Keratinocyte (primary cell): ENCODE measurements at places on chromosomes 2 and 18. TPM values are rescaled to one million over a fixed set of nuclear protein-coding genes. Genes with fewer than 3 reads are reported as not detected.

Gene ALPP
- not detected in 3 replicates for polyA plus RNA-seq

Gene BMP10
- polyA plus RNA-seq: 0.05 TPM in 1 of 3 replicates, not detected in the others

Gene SERPINB5
- polyA plus RNA-seq: 473 to 1,046 TPM (median 833 TPM) in 3 replicates

Gene IL1RL2
- polyA plus RNA-seq: 1.1 to 1.5 TPM (median 1.4 TPM) in 3 replicates

Gene RGPD3
- 0.06 to 0.09 TPM (median 0.06 TPM) in 3 replicates for polyA plus RNA-seq

Gene G6PC2
- not detected in 3 replicates for polyA plus RNA-seq

Gene GPR75
- polyA plus RNA-seq: 2.1 to 2.7 TPM (median 2.2 TPM) in 3 replicates

Gene AMER3
- not detected in 3 replicates for polyA plus RNA-seq

Gene SP5
- polyA plus RNA-seq: not detected in 3 replicates

DNA sequence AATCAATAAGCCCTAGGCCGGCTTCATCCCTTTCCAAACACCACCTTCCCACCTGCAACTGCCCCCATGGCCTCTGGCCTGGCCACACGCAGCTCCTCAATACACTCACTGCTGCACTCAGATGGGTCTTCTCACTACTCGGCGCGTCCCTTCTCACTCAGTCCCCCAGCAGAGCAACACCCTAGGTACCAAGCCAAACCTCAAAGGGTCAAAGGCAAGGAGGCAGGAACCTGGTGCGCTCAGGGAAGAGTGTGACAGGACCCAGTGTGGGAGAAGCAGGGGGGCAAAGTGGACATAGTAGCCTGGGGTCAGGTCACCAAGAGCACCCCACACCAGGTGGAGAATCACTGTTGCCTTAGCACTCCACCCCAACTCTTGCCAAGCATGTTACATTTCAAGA, 90.6 kb downstream of the TTC32 start:
- H3K36me3 ChIP-seq: no peaks in the 10 kb centered on the region
- no peak overlapping the region for H3K27ac ChIP-seq
- no peak for DNase-seq
- H3K4me3 ChIP-seq: no peak overlapping the region
- peaks cover 13% of the 10 kb centered on the region for H3K27me3 ChIP-seq

- H3K27me3 ChIP-seq: no peaks in the 10 kb centered on the region
- no peak overlapping the region for H3K4me3 ChIP-seq
- H3K36me3 ChIP-seq: peaks cover 1% of the 10 kb centered on the region
- no peaks in the 10 kb centered on the region for H3K4me1 ChIP-seq
- no peak overlapping the region for H3K27ac ChIP-seq
- DNase-seq: no peak
These were observed 179.9 kb downstream of the IRS1 start for GRCh38 chr2:226619707-226620106.

DNA sequence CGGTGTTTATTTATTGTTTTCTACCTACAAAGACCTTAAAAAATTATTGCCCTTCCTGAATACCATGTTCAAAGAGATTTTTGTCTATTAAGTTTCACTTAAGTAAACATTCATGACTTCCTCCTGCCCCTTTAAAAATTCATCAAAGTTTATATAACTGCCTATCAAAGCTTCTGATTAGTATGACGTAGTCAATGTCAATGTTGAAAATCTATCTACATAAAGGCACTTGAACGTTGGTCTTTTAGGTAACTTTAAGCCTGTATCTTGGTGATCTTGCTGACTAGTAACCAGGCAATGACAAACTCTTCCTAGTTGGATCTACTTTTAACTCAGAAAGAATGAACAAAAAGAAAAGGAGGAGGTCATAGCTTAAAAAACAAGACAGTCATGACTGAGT, 97.2 kb downstream of the MAIP1 start:
- H3K27me3 ChIP-seq: no peaks in the 10 kb centered on the region
- no peak for DNase-seq
- H3K4me3 ChIP-seq: no peak overlapping the region
- no peaks in the 10 kb centered on the region for H3K36me3 ChIP-seq
- H3K27ac ChIP-seq: no peak overlapping the region

DNA sequence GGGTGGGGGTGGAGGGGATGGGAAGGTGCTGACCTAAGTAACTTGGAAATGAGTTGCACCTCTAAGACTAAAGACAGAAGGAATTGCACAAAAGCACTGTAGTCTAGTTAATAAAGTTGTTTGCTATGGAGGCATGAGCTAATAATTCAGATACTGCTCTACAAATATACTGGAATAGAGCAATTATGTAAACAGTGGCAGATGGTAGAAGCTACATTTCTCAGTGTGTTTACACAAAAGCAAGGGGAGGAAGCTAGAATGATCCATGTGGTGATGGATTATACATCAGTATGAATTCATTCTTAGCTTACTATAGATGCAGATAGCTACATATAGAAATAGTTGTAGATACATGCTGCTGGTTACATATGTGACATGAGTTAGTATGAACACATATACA, 27.6 kb upstream of the UBE2F start:
- H3K4me3 ChIP-seq: no peak overlapping the region
- no peaks in the 10 kb centered on the region for H3K36me3 ChIP-seq

DNA sequence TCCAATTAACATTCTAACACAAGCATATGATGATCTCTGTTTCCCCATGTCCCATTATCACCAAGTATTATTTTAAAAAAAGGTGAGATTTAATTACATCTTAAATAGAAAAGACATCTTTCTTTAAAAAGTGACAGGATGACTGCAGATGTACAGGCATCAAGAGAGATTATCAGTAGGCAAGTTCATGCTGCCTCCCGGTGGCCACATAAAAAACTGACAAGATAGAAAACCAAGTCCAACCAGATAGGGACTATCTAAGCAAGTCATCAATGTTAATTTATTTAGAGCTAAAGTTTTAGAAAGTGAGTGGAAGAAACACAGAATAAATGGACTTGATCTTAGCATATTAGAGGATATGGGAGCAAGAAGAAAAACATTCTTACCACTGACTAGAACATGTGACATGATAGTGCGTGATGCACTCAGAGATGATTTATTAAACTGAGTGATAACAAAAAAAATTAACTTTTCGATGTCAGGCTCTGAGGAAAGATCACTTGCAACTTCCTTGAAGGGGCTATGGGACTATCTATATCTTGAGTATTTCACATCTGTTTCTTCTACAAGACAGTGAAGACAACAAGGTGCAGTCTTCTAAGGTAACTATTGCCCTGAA, 5.4 kb upstream of the TDRD15 start:
- no peak overlapping the region for H3K4me3 ChIP-seq
- no peaks in the 10 kb centered on the region for H3K36me3 ChIP-seq
- DNase-seq: no peak
- H3K27me3 ChIP-seq: no peaks in the 10 kb centered on the region

DNA sequence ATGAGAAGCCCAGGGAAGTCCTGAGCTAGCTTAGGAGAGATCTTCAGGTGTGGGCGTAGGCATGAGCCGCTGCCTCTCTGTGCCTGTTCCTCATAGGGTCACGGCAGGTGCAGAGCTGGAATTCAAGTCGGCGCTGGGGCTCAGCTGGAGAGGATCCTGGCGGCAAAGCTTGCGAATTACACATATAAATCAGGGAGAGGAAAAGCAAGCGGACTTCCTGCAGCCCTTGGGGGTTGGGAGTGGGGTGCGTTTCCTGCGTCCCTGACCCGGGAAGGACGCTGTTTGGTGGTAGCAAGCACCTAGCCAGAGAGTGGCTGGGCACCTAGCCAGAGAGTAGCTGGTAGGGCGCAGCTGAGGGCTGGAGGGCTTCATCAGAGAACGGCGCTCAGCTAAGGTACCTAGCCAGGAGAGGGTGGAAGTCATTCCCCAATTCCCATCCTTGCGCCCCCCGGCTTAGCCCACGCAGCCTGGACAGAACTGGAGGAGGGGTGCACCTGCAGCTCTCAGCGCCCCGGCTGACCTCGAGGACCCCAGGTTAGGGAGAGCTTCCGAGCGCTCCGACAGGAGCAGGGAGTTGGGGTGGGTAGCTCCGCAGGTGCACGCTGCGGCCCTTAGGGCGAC, 459 bp upstream of the EFR3B start:
- H3K4me1 ChIP-seq: peaks cover 14% of the 10 kb centered on the region
- DNase-seq: no peak
- peaks cover 50% of the 10 kb centered on the region for H3K27me3 ChIP-seq
- H3K36me3 ChIP-seq: no peaks in the 10 kb centered on the region
- H3K27ac ChIP-seq: no peak overlapping the region

GRCh38 chr2:34030273-34030672, 431.2 kb upstream of the FAM98A start:
- H3K27me3 ChIP-seq: no peaks in the 10 kb centered on the region
- no peak overlapping the region for H3K4me3 ChIP-seq
- no peaks in the 10 kb centered on the region for H3K36me3 ChIP-seq
- no peaks in the 10 kb centered on the region for H3K4me1 ChIP-seq
- no peak overlapping the region for H3K27ac ChIP-seq

- H3K27ac ChIP-seq: no peak overlapping the region
- no peaks in the 10 kb centered on the region for H3K4me1 ChIP-seq
- DNase-seq: no peak
- H3K27me3 ChIP-seq: no peaks in the 10 kb centered on the region
- no peak overlapping the region for H3K4me3 ChIP-seq
These were observed 23.2 kb downstream of the AFF3 start for GRCh38 chr2:100119235-100119634.

- H3K36me3 ChIP-seq: no peaks in the 10 kb centered on the region
- DNase-seq: peak; percentile 28
- H3K4me1 ChIP-seq: peaks cover 18% of the 10 kb centered on the region
- no peaks in the 10 kb centered on the region for H3K27me3 ChIP-seq
These were observed 186.6 kb downstream of the C1D start for GRCh38 chr2:67876176-67876575.

DNA sequence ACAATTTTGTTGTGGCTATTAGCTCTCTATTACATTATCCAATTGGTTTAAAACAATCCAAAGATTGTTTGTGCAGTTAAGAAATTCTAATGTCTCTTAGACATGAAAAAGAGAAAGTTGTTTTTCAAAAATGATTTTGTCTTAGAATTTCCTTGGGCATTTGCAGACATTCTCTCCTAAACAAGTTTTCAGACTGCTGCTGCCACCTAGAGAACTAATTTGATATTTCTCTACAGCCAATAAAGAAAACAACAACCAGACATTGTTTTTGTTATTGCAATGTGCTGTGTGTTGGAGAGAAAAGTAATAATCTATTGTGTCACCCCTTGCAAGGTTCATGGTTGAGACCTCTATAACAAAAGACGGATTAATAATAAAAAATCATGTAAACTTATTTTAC, 119.0 kb upstream of the SYT4 start:
- H3K27ac ChIP-seq: no peak overlapping the region
- no peaks in the 10 kb centered on the region for H3K36me3 ChIP-seq
- H3K27me3 ChIP-seq: no peaks in the 10 kb centered on the region
- no peak for DNase-seq

GRCh38 chr2:27723372-27724144, 48.0 kb upstream of the MRPL33 start:
- no peak overlapping the region for H3K27ac ChIP-seq
- peak; percentile 33 for DNase-seq
- H3K36me3 ChIP-seq: no peaks in the 10 kb centered on the region
- H3K27me3 ChIP-seq: no peaks in the 10 kb centered on the region

GRCh38 chr2:9873337-9873736, 30.1 kb downstream of the TAF1B start:
- H3K36me3 ChIP-seq: peaks cover 4% of the 10 kb centered on the region
- H3K27ac ChIP-seq: no peak overlapping the region
- H3K27me3 ChIP-seq: no peaks in the 10 kb centered on the region
- H3K4me3 ChIP-seq: no peak overlapping the region
- no peak for DNase-seq

- no peaks in the 10 kb centered on the region for H3K36me3 ChIP-seq
- no peak overlapping the region for H3K4me3 ChIP-seq
- DNase-seq: no peak
- no peak overlapping the region for H3K27ac ChIP-seq
These were observed 120.5 kb downstream of the PARD3B start for GRCh38 chr2:204665771-204666170.

DNA sequence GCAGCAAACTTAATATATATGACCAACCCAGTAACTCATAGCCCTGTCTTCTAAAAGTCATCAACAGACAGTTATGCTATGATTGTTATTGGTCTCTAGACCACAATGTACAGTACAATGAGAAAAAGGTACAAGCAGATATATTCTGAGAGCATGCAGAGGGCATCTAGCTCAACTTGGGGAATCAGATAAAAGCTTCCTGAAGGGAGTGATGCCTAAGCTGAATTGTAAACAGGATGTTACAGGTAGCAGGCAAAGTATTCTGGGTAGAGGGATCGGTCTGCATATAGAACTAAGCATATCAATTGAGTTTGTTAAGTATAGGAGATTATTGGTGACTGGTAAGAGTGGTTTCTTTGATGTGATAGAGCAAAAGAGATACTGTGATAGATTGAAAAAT, 30.3 kb downstream of the ME2 start:
- no peak overlapping the region for H3K4me3 ChIP-seq
- H3K4me1 ChIP-seq: no peaks in the 10 kb centered on the region
- H3K36me3 ChIP-seq: peaks cover 7% of the 10 kb centered on the region

- H3K27me3 ChIP-seq: no peaks in the 10 kb centered on the region
- H3K36me3 ChIP-seq: no peaks in the 10 kb centered on the region
- peak overlapping the region; percentile 85 for H3K4me3 ChIP-seq
- H3K27ac ChIP-seq: no peak overlapping the region
- H3K4me1 ChIP-seq: peaks cover 6% of the 10 kb centered on the region
These were observed 537 bp upstream of the STAT4 start for GRCh38 chr2:191151331-191151730.

DNA sequence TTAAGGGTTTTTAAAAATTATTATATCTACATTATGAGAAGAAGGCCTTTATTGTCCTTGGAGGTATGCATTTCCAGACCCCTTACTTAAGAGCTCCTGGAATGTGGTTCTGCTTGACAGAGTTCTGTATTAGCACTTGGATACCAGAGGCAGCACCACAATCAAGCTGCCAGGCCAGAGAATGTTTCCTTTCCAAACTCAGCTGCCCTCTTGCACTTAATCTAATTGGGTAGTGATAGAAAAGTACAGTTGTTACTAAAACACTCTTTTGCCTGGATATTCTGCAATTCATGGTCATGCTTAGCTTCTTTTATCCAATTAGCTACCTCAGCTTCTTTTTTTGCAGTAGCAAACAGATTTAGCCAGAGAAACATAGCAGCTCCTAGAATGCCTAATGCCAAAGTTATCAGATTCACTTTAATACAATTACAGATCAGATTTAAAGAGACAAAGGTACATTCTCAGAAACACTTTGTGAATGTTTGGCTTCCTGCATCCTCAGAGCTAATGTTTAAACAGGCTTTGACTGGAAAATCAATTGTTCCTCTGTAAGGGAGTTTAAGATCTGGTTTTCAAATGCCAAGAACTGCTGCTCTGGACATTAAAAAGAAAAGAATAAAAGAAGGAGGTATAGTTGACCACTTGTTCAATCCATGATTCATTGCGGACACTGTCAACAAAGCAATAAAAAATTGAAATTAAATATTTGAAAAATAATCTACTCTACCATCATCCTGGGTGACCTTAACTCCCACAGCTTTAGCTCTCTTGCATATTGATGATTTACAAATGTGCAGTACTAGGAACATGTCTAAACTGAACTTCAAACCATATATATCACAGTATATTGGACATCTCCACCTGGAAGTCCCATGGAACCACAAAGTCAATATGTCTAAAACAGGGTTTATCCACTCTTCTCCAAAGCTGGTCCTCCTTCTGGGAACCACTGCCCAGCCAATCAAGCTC, 12.8 kb downstream of the NOSTRIN start:
- DNase-seq: no peak
- no peaks in the 10 kb centered on the region for H3K27me3 ChIP-seq
- no peak overlapping the region for H3K27ac ChIP-seq
- H3K4me1 ChIP-seq: no peaks in the 10 kb centered on the region

GRCh38 chr2:51350100-51350499, 318.2 kb upstream of the NRXN1 start:
- DNase-seq: no peak
- no peaks in the 10 kb centered on the region for H3K36me3 ChIP-seq
- no peaks in the 10 kb centered on the region for H3K27me3 ChIP-seq
- H3K27ac ChIP-seq: no peak overlapping the region
- no peak overlapping the region for H3K4me3 ChIP-seq
- H3K4me1 ChIP-seq: no peaks in the 10 kb centered on the region
